Urinary bladder (tissue), 4 donors: ENCODE measurements at places on chromosomes 5 and 9. TPM values are rescaled to one million over a fixed set of nuclear protein-coding genes. Genes with fewer than 3 reads are reported as not detected.

The PCDHGA5 gene
- 2.6 TPM for polyA plus RNA-seq

The AGXT2 gene
- 0.05 TPM for polyA plus RNA-seq

The SPINK6 gene
- not detected for polyA plus RNA-seq

The SOX30 gene
- polyA plus RNA-seq = 0.33 TPM

The PCDHB9 gene
- 1.2 TPM for polyA plus RNA-seq

The GFRA3 gene
- polyA plus RNA-seq = 3.3 TPM

The LRRC70 gene
- polyA plus RNA-seq = 5.4 TPM

The NRG2 gene
- 5.1 TPM for polyA plus RNA-seq

The ZBED3 gene
- 4.8 TPM for polyA plus RNA-seq

The SPACA9 gene
- 6.6 TPM for polyA plus RNA-seq

The CDH10 gene
- 0.06 TPM for polyA plus RNA-seq

The UBE2QL1 gene
- polyA plus RNA-seq = 0.46 TPM

The GPBP1 gene
- 41.4 TPM for polyA plus RNA-seq

The C9 gene
- 0.47 TPM for polyA plus RNA-seq

The UAP1L1 gene
- polyA plus RNA-seq = 11.5 TPM

The IFNB1 gene
- polyA plus RNA-seq = not detected

The PHF24 gene
- 0.18 TPM for polyA plus RNA-seq

The PTPRD gene
- 7.3 TPM for polyA plus RNA-seq

The RAB3C gene
- polyA plus RNA-seq = 3.9 TPM

The IGFBPL1 gene
- 1.6 TPM for polyA plus RNA-seq

The ADAMTS12 gene
- polyA plus RNA-seq = 2.5 TPM

The C9orf153 gene
- polyA plus RNA-seq = not detected

The STOM gene
- 263 TPM for polyA plus RNA-seq

The DAB2 gene
- 21.4 TPM for polyA plus RNA-seq

The OTULINL gene
- polyA plus RNA-seq = 7.1 TPM

The GABRG2 gene
- 0.09 TPM for polyA plus RNA-seq

The NUTM2G gene
- not detected for polyA plus RNA-seq

The SPATA31A3 gene
- not detected for polyA plus RNA-seq

The INSL6 gene
- not detected for polyA plus RNA-seq

The FBXO38 gene
- 16.6 TPM for polyA plus RNA-seq

The SPATA31E1 gene
- 0.04 TPM for polyA plus RNA-seq

The ARL14EPL gene
- polyA plus RNA-seq = not detected

The ENTR1 gene
- 37.5 TPM for polyA plus RNA-seq

The CCNO gene
- polyA plus RNA-seq = 2.8 TPM

The IL9 gene
- polyA plus RNA-seq = not detected

The SH3TC2 gene
- polyA plus RNA-seq = 0.99 TPM

The ASPN gene
- polyA plus RNA-seq = 7.6 TPM

The SLC36A3 gene
- polyA plus RNA-seq = not detected

The PCDHGB5 gene
- 4.7 TPM for polyA plus RNA-seq

The SLC31A2 gene
- polyA plus RNA-seq = 11.4 TPM

The LHX3 gene
- polyA plus RNA-seq = not detected

The FAM120AOS gene
- 49.2 TPM for polyA plus RNA-seq

The PDE6A gene
- polyA plus RNA-seq = 0.01 TPM

The SPATA6L gene
- 1.2 TPM for polyA plus RNA-seq

The CBY3 gene
- 0.11 TPM for polyA plus RNA-seq

The BARHL1 gene
- polyA plus RNA-seq = not detected

The PCDHB11 gene
- 2.8 TPM for polyA plus RNA-seq
